ENCODE measurements at places on chromosomes 7 and 10.
A peak's percentile ranks its signal among the peaks of the same experiment; 100 is the strongest.

- DNase-seq, result no peak
Observed at GRCh38 chr7:107917763-107918651, 27.0 kb downstream of the DLD start.

- DNase-seq, result peak; percentile 3
Observed at GRCh38 chr10:19041171-19041570, 7.4 kb upstream of the MALRD1 start.

- no peak for DNase-seq
Observed at GRCh38 chr7:151888079-151889067, 11.5 kb upstream of the PRKAG2 start.

DNA sequence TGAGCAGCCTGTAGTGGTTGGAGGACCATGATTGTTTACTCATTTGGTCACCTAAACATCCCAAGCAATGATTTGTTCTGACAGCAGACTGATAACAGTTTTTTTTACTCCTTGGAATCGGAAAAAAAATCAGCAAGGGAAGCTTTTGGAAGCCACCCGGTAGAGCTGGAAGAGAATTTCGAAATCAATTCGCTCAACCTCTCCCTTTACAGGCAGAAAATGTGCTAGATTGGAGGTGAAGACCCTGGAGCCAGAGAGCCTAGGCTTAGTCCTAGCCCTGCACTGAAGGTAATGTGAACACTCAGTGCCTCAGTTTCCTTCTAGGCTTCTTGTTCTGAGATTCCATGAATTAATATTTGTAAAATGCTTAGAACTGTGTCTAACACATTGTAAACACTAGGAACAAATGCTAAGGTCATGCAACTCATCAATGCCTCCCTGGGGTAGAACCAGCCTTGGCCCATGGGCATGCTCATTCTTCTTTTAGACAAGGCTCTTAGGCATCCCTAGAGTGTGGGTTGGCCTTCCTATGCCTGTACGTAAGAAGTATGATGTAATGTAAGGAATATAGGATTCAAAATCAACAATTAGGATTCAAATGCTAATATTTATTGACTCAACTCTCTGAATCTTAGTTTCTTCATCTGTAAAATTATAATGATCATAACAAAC lies 52.7 kb downstream of the MET start:
- no peak for DNase-seq

GRCh38 chr7:380139-380485 lies 90.1 kb downstream of the FOXL3 start:
- no peak for DNase-seq

- DNase-seq, result no peak
Observed at GRCh38 chr7:1187127-1187526, 27.1 kb upstream of the ZFAND2A start.

GRCh38 chr10:52082307-52082706 lies 231.8 kb upstream of the DKK1 start:
- no peak for DNase-seq

DNA sequence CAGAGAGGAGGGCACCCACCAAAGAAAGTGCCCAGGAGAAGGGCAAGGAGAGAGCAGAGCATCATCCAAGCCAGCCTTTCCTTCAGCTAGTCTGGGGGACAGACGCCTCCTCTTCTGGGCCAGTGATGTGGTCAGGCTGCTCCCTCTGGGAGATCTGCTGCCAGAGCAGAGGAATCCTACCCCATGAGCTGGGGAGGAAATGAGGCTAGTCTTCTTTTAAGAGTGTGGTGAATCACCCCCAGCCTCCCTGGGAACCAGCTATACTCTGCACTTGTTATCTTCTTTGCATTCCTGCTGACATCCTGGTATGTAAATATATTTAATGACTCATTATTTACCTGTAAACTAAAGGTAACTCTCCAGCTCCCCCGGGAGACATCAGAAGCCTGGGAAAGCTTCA lies 41.6 kb upstream of the EPHB6 start:
- peak; percentile 82 for DNase-seq

- no peak for DNase-seq
Observed at GRCh38 chr7:92815412-92815811, 21.0 kb downstream of the CDK6 start.

- no peak for DNase-seq
Observed at GRCh38 chr7:42315103-42315502, 78.1 kb upstream of the GLI3 start.

DNA sequence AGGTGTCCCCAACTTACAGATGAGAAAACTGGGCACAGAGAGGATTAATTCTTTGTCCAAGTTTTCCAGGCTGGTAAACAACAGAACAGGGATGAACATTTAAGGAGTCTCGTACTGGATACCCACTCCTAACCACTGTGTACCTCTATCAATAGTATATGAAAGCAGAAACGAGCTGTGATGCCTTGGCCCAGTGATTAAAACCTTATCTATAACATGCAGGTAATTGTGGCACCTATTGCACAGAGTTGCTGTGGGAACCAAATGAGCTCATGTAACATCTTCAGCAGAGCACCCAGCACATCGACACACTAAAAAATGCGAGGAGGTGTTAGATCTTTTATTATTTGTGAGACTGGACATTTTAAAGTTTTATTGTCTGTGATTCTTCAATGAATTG lies 1.6 kb downstream of the TMEM273 start:
- DNase-seq, result no peak

- no peak for DNase-seq
Observed at GRCh38 chr7:136309407-136309806, 332.2 kb upstream of the MTPN start.

DNA sequence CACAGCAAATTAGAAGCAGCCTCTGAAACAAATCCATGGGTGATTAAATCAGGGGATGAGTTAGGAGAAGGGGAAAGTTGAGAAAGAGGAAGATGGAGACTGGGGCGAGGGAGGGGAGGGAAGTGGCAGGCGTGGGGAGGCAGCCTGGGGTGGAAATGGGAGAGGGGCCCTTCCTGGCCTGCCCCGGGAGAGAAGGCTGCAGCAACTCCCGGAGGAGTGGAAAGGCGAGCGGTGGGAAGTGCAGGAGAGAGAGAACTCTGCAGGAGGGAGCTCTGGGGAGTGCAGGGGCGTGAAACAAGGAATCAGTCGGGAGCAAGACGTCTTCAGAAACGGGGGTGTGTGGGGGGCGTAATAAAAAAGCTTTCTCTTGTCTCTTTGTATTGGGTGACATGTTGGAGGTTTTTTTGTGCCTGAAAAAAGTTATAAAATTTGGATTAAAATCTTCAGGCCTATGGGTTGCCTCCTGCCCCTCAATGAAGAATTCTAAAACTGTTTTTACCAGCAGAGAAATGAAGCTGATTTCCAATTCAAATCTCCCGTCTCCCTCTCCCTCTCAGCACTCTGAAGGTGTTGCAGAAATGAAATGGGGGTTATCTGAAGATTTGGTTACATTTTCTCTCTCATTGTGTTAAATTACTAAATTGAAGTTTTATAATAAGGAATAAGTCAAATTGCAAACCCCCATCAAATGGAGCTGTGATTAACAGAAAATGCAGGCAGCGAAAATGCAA lies 4.7 kb upstream of the UNCX start:
- no peak for DNase-seq

- DNase-seq, result no peak
Observed at GRCh38 chr7:159201722-159202330, 57.2 kb upstream of the VIPR2 start.

- peak; percentile 29 for DNase-seq
Observed at GRCh38 chr10:99431190-99431760, 851 bp upstream of the GOT1 start.

- no peak for DNase-seq
Observed at GRCh38 chr7:132386201-132386681, 190.0 kb downstream of the PLXNA4 start.

DNA sequence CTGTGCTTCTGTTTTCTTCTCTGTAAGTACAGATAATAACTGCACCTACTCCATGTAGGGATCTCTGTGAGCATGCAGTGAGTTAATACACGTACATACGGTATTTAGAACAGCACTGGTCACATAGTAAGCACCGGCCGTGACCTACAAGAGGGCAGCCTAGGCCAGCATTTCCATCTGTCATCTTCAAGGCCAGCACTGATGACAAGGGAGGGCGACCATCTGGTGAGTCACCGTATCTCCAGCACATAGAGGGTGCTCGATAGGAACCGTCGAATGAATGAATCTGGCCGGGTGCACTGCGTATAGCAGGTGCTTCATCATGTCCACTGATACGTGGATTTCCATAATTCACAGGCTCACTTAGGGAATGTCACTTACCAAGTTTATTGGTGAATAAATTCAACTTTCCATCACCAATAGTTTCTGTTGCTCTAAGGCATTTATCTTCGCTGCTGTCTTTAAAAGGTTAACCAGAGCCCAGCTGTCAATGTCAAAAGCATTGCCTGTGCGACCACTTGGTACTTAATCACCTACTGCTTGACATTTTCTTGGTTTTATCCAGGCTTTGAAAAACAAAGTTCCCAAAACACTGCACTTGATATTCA lies 8.3 kb downstream of the NOD1 start:
- DNase-seq, result peak; percentile 62
